Caco-2 (cell line): ENCODE measurements at places on chromosomes 4 and X. TPM values are rescaled to one million over a fixed set of nuclear protein-coding genes. Genes with fewer than 3 reads are reported as not detected.
A peak's percentile ranks its signal among the peaks of the same experiment; 100 is the strongest.

DNA sequence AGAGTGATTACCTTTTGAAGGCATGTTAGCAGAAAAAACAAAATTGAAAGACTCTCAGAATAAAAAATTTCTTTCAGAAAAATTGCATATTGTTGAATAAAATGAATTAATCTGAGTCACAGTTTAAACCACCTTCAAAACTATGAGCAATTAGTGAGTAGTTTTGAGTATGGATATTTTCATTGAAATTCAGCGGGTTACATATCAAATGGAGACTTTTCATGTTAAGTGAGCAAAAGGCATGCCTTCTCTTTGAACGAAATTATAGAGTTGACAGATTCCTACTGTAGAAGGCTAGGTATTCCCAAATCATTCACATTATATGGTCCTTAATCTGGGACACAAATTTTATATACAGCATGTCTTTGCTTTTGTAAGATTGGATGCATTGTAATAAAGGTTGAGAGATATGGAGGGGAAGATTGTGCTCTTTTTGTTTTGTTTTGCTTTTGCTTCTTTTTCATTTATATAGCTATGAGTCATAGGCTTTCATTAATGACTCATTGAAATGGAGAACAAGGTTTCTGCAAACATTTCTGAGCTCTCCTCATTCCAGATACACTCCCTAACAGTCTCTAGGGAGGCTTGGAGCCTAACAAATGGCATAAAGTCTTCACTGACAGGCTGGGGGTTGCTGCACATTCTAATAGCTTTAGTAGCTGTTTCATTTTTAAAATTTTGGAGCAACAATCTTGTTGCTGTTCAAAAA lies 21.6 kb downstream of the PCDH18 start:
- no peak for DNase-seq

- no peak for DNase-seq
These were observed 153.6 kb downstream of the RASL11B start for GRCh38 chr4:53015681-53016080.

DNA sequence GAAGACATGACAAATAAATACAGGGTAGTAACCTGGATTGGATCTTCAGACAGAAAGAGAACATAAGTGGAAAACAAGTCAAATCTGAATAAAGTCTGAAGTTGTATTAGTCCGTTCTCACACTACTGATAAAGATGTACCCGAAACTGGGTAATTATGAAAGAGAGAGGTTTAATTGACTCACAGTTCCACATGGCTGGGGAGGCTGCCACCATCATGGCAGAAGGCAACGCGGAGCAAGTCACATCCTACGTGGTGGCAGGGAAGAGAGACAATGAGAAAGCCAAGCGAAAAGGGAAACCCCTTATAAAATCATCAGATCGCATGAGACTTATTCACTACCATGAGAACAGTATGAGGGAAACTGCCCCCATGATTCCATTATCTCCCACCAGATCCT lies 82.8 kb downstream of the USP46 start:
- DNase-seq: no peak

DNA sequence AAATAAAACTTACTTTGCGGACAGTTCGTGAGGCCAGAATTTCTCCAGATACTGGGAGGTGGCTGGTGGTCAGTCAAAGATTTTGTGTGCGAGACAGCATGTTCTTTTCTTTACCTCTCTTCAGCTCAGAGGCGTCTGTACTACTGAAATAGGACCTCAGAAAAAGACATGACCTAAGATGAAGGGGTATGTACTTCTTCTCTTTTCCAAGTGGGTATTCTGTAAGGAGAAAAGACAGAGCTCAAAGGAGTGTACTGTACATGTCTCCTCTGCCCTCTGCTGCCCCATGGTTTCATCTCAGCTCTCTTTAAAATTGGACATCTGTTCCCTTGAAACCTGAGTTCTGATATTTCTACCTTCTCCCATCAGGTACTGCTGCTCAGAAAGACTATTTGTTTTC lies 38.1 kb downstream of the SEPTIN11 start:
- no peak for DNase-seq

- DNase-seq: peak; percentile 43
These were observed 56.3 kb downstream of the ZAR1 start for GRCh38 chr4:48546336-48546735.

GRCh38 chrX:19725641-19726040 lies 161.8 kb downstream of the SH3KBP1 start:
- DNase-seq: no peak

DNA sequence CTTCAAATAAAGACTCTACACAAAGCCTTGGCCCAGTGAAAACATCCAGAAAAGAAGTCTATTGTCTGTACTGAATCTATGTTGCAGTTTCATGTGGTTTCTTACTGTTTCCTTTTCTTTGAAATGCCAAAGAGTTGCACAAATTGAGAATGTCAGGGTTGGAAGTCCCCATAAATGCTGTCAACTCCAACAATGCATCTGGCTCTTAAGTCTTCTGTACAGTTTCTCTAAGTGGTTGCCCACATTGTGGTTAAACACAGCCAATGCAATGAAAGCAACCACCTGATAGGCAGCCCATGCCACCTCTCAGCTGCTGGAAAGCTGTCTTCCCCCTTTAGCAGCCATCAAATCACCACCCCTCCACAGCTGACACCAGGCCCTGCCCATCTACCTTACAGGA lies 67.2 kb upstream of the C1GALT1C1 start:
- DNase-seq: no peak

GRCh38 chr4:143199503-143199902 lies 14.8 kb downstream of the USP38 start:
- no peak for DNase-seq

DNA sequence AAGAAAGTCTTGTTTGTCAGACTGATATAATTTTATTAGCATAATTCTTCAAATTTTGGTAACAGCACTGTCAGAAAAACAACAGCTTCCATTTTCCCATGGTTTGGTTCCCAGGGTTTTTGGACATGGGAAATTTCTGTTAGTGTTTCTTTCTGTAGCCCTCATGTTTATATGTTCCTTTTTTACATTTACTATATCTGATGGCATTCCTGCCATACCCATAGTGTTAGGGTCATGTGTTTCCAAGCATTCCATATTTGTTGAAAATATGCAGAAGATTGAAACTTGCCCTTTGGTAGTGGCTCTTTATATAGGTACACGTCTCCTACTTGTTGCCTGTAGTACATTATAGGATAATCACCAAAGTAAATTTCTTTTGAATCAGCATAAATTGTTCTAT lies 65.8 kb downstream of the PDLIM5 start:
- DNase-seq: no peak

DNA sequence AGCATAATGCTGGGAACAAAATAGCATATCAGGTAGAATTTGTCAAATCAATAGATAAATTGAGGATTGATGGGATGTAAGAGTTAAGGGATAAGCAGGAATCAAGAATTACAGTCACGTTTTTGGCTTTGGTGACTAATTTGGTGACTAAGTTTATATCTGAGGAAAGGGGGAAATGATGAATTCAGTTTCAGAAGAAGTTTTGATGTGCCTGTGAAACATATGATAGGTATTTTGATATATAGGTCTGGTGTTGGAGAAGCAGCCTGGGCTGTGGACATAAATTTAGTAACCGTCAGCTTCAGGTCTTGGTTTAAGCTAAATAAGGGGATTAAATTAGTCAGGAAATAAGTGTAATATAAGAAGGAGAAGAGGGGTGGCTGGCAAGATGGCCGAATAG lies 79.0 kb upstream of the EDA2R start:
- no peak for DNase-seq

GRCh38 chrX:22616867-22617266 lies 344.2 kb downstream of the CBLL2 start:
- DNase-seq: no peak

DNA sequence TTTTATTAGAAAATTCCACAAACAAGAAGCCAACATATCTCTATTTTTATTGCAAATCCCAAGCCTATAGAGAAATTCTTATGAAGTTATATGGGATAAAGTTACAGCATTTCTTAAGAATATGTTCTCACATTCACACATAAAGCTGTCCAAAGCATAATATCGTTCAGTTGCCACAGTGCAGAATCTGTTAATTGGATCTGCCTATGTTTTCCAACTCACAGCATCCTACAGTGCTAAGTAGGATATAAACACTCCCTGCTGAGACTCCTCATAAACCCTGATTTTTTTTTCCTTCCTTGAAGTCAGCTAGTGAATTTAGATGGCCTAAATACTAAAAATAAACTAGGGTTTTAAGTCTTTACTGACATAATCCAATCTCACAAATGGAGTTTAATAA lies 307.9 kb downstream of the PDGFC start:
- no peak for DNase-seq

IL2 gene
- total RNA-seq: not detected in 2 replicates

PHOX2B gene
- total RNA-seq: not detected in 2 replicates

TMEM255A gene
- 2.9 and 3.8 TPM in 2 replicates for total RNA-seq

TRIML1 gene
- total RNA-seq: not detected in 2 replicates

ZNF630 gene
- 2.0 and 2.7 TPM in 2 replicates for total RNA-seq
